Stimulated activated CD4-positive, alpha-beta T cell treated with anti-CD3 and anti-CD28 coated beads, Interleukin-15, amount 100 ng/mL, for 48 hours (primary cell): ENCODE measurements at places on chromosomes 13 and 19.
A peak's percentile ranks its signal among the peaks of the same experiment; 100 is the strongest.

GRCh38 chr13:43939086-43939485 is 59.4 kb downstream of the LACC1 start:
- DNase-seq: no peak

DNA sequence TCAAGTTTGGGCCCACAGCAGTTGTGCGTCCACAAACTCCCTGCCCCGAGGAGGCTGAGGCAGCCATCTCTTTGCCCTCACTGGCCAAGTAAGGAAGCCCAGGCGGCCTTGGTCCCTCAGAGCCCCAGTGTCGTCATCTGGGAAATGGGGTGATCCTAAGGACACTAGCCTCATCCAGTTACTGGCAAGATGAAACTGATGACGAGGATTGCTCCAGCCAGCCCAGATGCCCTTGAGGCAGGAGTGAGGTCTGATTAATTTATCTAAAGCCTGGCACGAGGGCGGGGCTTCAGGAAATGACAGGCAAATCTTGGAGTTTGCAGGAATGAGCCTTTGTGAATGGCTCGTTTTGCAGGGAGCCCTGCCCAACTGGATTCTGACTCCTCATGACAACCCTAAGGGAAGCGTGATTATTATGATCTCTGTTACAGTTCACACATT is 5.6 kb downstream of the LIPE start:
- no peak for DNase-seq

GRCh38 chr13:98335721-98336120 is 158.7 kb upstream of the RNF113B start:
- no peak for DNase-seq

GRCh38 chr19:14361824-14362223 is 19.4 kb upstream of the ADGRE5 start:
- DNase-seq: no peak

DNA sequence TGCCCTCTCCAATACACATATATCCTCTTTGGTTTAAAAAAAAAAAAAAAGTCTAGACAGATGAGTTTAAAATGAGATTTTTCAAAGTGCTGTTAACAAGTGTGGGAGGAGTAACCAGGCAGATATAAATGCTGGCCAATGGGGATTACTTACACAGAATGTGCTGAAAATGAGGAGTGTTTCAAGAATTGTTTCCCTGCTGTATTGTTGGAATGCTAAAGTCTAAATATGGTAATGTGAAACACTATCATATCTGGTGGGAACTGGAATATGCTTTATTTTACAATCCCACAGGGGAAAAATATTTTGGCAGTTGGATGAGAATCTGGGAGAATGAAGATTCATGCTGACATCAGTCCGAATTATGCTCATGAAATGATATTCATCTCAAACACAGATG is 250.7 kb downstream of the DCT start:
- DNase-seq: no peak

GRCh38 chr19:33514885-33515551 is 6.6 kb downstream of the PEPD start:
- no peak for DNase-seq

DNA sequence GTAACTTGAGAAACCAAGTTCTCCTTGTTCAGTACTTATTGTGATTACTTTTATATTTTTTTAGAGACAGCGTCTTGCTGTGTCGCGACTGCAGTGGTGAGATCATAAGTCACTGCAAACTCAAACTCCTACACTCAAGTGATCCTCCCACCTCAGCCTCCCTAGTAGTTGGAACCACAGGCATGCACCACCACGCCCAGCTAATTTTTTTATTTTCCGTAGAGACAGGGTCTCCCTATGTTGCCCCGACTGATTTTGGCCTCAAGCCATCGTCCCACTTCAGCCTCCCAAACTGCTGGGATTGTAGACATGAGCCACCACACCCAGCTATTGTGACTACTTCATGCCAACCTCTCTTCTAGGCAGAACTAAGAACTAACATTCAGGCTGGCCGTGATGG is 8.3 kb downstream of the C19orf53 start:
- no peak for DNase-seq

GRCh38 chr13:39044536-39044935 is 6.3 kb downstream of the NHLRC3 start:
- DNase-seq: no peak

GRCh38 chr19:16398530-16399249 is 73.1 kb downstream of the EPS15L1 start:
- DNase-seq: no peak

DNA sequence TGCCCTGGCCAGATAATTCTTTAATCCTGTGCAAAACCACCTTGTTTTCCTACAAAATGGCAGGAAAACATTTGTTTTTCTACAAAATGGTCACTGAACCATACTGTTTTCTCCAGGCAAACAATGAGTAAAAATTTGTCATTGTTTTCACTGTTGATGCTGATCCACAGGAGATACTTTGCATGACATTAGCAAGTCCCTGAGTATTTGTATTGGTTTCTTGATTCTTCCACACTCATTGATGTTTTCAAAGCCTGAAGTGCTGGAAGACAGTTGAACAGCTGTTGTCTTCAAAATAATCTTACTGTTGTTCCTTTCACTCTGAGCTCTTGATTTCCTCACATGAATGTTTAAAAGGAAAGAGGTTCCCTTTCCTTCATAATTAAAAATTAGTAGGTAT is 123.1 kb upstream of the HTR2A start:
- no peak for DNase-seq

GRCh38 chr13:36512771-36513170 is 80.5 kb downstream of the CCNA1 start:
- DNase-seq: no peak

DNA sequence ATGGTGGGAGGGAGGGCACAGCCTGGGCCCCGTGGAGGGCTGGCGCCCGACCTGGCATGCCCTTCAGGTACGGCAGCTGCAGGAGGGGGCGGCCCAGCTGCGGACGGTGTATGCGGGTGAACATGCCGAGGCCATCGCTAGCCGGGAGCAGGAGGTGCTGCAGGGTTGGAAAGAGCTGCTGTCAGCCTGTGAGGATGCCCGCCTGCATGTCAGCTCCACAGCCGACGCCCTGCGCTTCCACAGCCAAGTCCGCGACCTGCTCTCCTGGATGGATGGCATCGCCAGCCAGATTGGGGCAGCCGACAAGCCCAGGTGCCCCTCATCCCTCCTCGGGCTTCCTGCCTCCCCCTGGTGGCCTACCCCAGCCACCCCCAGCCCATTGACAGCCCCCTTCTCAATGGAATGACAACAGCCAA is 16.6 kb upstream of the SHKBP1 start:
- DNase-seq: no peak

DNA sequence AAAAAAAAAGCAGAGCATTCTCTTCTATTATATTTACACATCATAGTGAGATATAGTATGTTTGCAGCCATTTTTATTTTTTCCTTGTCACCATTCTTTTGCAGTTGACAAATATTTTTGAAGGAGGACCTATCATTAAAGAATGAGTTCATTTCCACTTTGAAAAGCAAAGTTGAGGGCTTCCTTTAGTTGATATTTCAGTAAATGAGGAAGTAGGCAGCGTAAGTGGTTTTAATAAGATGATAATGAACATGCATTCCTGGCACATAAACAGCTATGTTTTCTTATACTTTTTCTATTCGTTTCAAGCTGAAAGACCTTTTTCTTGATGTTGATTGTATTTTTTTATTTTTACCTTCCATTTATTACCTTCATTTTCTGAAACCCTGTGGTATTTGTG is 66.2 kb downstream of the ZMYM2 start:
- DNase-seq: no peak

DNA sequence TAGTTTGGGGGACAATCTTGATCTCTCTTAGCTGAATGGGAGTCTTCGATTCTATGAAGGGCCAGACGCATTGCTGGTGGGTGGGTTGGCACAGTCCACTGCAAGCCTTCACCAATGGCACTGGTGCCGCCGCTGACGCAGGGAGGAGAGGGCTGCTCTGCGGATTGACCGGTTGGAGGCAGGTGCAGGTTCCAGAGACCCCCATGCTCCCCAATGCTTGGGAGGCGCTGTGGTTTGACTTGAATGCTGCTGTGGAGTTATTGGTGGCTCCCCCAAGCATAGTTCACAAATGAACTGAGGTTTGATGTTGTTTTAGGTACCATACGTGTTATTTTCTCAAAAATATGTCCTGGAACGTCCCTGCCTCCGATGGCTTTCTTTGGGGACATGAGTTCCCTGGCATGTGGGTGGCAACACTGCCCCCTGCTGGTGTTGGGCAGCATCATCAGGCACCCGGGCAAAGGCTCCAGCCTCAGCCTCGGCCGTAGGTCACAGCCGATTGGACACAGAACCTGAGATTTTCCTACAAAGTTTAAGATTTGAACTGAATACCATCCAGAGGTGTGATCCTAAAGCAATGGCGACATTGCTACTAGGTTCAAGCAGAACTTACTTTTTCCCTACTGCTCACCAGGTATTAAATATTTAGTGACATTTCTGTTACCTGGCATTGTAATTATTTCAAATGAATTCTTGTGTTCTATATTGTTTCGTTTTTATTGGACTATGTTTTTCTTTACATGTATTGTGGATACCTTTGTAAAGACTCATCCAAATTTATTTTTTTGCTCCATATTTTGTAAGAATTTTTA is 95.5 kb downstream of the ANKRD10 start:
- DNase-seq: peak; percentile 74

DNA sequence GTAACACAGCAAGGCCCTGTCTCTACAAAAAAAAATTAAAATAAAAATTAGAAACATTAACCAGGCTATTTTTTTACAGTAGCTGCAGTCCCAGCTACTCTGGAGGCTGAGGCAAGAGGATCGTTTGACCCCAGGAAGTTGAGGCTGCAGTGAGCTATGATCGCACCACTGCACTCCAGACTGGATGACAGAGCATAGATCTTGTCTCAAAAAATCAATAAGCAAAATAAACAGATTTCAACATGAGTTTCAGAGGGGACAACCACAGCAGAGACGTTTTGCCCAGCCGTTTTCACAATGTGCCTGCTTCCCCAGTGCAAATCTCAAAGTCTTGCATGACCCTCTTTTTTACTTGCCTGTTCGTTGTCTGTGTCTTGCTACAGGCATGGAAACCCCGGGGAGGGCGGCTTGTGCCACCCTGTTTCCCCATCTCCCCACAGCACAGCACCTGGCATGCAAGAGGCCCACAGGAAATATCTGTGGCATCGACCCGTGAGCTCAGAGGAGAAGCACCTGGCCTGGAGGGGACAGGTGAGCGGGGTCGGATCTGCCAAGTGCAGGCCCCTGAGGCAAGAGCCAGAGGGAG is 222.0 kb upstream of the ZNF507 start:
- no peak for DNase-seq

GRCh38 chr13:31105020-31105795 is 56.5 kb downstream of the HSPH1 start:
- DNase-seq: no peak

DNA sequence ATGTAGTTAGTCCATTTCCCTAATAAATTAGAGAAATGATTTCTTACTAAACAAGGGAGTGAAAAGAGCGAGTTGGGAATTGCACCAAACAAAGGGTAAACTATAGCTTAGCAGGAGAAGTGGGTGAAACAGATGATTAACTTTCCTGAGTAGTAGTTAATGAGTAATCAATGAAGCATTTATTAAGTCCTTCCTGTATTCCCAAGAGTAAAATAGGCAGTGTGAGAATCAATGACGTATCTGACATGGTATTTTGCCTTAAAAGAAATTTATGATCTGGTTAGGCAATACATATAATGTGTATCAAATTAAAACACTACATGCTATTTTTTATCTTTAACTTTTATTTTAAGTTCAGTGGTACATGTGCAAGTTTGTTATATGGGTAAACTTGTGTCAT is 142.8 kb downstream of the KLF5 start:
- DNase-seq: no peak

- DNase-seq: no peak
These were observed 448.1 kb downstream of the DIAPH3 start for GRCh38 chr13:59715611-59716010.

- DNase-seq: no peak
These were observed 12.9 kb downstream of the CC2D1A start for GRCh38 chr19:13918726-13919411.

DNA sequence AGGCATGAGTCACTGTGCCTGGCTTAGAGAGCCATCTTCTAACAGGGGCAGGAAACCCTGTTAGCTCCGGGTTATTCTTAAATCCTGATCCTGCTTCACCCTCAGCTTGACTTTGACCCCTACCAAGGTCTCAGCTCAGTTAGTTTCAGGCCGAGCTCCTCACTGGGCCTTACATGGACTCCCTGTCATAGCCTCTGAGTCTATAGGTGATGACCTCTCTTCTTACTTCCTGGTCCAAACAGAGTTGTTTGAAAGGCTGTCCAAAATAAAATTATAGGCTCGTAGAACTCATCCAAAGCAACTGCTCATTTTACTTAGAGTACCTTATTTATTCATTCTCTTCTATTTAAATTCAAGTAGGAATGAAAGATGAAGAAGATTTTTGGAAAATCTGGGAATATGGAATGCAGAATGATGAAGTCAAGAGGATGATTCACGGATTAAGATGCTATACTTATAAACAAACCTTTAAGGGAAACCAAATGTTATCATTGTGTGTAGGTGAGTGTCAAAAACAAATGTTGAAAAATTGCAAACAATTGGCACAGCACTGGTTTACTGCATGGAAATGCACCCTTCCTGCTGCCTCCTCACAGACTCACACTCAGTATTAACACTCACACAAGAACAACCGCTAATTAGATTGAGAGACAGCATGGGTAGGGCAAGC is 174.1 kb downstream of the RGCC start:
- no peak for DNase-seq

GRCh38 chr19:2721570-2722540 is 683 bp upstream of the DIRAS1 start:
- no peak for DNase-seq

DNA sequence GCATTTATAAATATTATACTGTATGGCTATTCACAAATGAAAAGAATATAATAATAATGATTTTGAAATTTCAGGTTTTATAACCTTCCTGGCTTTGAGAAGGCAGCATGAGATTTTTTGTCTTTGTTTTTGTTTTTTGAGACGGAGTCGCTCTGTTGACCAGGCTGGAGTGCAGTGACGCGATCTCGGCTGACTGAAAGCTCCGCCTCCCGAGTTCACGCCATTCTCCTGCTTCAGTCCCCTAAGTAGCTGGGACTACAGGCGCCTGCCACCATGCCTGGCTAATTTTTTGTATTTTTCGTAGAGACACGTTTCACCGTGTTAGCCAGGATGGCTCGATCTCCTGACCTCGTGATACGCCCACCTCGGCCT is 64.1 kb downstream of the ZNF429 start:
- DNase-seq: no peak

DNA sequence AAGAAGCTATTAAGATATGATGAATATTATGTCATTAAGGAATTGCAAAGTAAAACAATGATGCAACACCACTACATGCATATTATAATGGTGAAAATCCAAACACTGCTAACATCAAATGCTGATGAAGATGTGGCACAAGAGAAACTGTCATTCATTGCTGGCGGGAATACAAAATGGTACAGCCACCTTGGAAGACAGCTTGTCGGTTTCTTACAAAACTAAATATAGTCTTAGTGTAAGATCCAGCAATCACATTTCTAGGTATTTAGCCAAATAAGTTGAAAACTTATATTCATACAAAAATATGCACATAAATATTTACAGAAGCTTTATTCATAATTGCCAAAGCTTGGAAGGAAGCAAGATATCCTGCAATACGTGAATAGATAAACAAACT is 114.9 kb upstream of the EDNRB start:
- no peak for DNase-seq

GRCh38 chr13:109235901-109236300 is 550.5 kb downstream of the IRS2 start:
- no peak for DNase-seq
